ENCODE measurements at places on chromosomes 3 and 15. TPM values are rescaled to one million over a fixed set of nuclear protein-coding genes. Genes with fewer than 3 reads are reported as not detected.

Gene B2M
- 6,300 TPM for total RNA-seq

Gene GATM
- 1.6 TPM for total RNA-seq

- H3K27ac ChIP-seq = no peak overlapping the region
- H3K4me3 ChIP-seq = no peak overlapping the region
Observed at GRCh38 chr15:69275074-69275670, 23.5 kb upstream of the PAQR5 start.

Gene CCR1
- 41.5 TPM for total RNA-seq

- no peaks in the 10 kb centered on the region for H3K27me3 ChIP-seq
- peak overlapping the region; percentile 52 for H3K27ac ChIP-seq
- no peak overlapping the region for H3K4me3 ChIP-seq
- DNase-seq = peak; percentile 51
- peaks cover 73% of the 10 kb centered on the region for H3K36me3 ChIP-seq
Observed at GRCh38 chr15:101288905-101289513, 6.0 kb downstream of the SNRPA1 start.

DNA sequence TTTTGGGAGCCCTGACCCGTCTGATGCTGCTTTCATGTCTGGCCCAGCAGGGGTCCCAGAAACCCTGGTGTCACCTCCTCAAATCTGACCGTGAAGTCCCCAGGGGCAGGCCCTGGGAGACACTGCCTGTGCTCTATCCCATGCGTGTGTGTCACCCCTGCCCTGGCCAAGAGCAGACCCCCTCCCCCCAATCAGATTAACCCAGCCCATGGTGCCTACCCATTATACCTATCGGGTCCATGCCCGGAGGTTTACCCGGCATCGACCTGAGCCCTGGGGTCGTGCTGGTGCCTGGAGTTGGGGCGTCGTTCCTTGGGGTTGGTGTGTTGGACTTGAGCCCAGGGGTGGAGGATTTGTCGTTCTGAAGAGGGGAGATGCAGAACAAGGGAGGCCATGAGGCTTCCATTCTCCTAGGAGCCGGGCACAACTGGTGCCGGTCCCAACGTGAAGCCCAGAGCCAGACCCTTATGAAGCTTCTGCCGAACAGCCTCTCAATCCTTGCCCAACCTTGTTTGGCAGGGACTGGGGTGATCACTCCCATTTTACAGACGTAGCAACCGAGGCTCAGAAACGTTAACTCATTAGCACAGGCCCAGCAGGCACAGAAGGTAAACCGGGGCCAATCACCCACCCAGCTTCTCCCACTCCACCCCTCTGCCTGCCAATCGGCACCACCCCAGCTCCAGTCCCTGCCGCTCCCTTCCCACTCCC lies 39.6 kb downstream of the TLE3 start:
- H3K4me3 ChIP-seq = no peak overlapping the region
- no peak overlapping the region for H3K27ac ChIP-seq
- peaks cover 61% of the 10 kb centered on the region for H3K36me3 ChIP-seq
- no peaks in the 10 kb centered on the region for H3K27me3 ChIP-seq

DNA sequence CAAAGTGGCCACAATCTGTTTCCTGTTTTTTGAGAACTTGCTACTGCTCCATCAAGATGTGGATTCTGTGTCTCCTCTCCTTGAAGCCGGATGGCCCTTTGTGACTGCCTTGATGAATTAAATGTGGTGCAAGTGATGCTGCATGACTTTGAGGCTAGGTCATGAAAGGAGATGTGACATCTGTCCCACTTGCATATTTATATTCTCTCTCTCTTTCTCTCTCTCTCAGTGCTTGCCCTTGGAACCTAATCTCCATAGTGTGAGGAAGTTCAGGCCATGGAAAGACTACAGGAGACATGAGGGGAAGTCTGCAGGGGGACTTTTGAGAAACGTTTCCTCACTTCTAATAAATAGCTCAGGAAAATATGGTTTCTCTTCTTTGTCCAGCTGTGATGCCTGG lies 50.0 kb upstream of the ADPGK start:
- DNase-seq = no peak
- no peak overlapping the region for H3K4me3 ChIP-seq
- peaks cover 32% of the 10 kb centered on the region for H3K27me3 ChIP-seq
- H3K4me1 ChIP-seq = no peaks in the 10 kb centered on the region
- H3K36me3 ChIP-seq = no peaks in the 10 kb centered on the region
- H3K27ac ChIP-seq = no peak overlapping the region

Gene GOLGA6L10
- total RNA-seq = 0.83 TPM

Gene TUSC7
- total RNA-seq = not detected

Data from activated CD8-positive, alpha-beta T cell treated with anti-CD3 and anti-CD28 coated beads, Interleukin-2, amount 10 ng/mL, durations not matched to agents 7 days and 5 days (primary cell).